SHP77 (cell line): ENCODE measurements at places on chromosomes 12 and 14.
A peak's percentile ranks its signal among the peaks of the same experiment; 100 is the strongest.

DNA sequence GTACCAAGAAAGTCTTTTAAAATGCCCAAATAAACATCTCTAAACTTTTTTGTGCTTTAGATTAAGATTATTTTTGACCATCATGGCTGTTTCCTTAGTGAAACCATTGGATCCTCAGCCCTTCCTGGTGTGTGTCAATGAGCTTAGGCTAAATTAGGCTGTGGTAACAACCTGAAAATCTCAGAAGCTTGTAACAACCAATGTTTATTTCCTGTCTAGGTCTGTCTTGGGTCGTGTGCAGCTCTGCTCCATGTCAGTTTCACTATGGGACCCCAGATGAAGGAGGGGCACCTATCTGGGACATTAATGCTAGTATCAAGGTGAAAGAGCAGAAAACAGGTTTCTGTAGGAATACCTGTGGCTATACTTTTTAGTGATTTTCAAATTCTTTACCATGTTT is 49.9 kb downstream of the KCNMB4 start:
- DNase-seq = no peak

GRCh38 chr14:33401311-33401710 is 462.6 kb downstream of the NPAS3 start:
- no peak for DNase-seq

GRCh38 chr14:45526715-45527549 is 273.9 kb upstream of the MIS18BP1 start:
- peak; percentile 71 for DNase-seq

DNA sequence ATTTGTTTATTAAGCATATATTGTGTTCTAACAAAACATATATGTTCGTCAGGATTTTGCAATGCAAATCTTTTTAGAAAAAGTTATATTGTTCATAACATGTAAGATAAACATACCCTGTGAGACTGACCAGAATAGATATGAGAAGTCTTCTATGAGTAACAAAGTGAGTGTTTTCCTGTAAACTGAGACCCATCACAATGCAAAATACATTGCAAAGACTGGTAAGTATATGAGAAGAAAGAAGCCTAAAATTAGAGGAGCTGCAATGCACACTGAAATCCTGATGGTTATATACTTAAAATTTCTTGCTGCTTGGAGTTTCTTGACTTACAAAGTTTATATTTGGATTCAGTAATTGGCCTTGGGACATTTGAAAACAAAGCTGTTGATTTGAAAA is 6.0 kb downstream of the HMGA2 start:
- DNase-seq = no peak
